ENCODE measurements at places on chromosomes 6 and 20.

DNA sequence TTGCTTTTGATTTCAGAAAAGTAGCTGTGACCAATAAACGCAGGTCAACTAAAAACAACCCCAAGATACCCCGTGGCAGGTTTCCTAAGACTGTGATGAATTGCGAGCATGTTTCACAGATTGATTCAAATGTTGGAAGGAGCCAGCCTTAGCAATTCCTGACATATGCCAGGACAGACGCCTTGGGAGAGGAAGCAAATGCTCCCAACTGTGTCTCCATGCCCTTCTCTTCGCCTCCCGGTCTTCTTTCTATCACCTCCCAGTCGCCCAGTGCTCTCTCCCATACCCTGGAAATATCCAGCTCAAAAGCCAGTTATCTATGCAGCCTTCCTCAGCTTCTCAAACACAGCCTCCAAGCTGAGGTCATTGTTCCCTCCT is 32.0 kb downstream of the KIAA0319 start:
- no peak for DNase-seq

DNA sequence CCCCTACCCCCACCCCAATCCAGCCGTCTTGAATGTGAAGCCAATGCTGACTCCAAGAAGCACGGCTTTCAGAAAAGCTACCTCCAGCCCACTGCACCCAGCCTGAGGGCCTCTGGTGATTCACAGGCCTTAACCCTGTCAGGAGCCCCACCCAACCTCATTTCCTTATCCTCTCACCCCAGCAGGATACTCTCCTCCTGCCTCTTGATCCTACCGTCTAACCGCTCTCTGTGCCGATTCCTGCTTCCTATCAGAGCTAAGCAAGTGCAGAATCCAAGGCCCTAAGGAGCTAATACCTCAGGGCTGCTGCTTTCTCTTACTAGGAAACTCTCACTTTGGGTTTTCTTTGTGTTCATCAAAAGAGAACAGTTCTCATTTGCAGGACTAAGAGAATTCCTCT is 47.2 kb downstream of the TRERF1 start:
- DNase-seq = peak; percentile 80

- no peak for DNase-seq
Measured at GRCh38 chr6:133748628-133749027, 140.3 kb upstream of the TCF21 start.

GRCh38 chr20:53023732-53024520 is 51.8 kb downstream of the TSHZ2 start:
- peak; percentile 34 for DNase-seq

DNA sequence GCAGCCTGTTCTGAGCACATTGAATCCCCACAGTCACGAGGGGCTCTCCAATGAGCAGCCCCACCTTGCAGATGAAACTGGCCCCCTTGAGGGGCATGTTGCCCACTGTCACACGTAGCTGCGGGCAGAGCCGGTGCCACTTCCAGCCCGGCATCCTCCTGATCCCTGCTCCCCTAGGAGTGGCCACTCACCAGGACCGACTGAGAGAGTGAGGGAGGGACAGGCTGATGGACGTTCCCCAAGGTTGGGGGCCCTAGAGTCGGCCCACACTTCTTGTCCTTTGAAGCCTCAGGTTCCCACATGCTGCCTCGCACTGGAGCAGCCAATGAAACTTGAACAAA is 10.5 kb downstream of the ENTPD6 start:
- no peak for DNase-seq

- no peak for DNase-seq
Measured at GRCh38 chr6:108675226-108676200, 114.8 kb downstream of the FOXO3 start.

DNA sequence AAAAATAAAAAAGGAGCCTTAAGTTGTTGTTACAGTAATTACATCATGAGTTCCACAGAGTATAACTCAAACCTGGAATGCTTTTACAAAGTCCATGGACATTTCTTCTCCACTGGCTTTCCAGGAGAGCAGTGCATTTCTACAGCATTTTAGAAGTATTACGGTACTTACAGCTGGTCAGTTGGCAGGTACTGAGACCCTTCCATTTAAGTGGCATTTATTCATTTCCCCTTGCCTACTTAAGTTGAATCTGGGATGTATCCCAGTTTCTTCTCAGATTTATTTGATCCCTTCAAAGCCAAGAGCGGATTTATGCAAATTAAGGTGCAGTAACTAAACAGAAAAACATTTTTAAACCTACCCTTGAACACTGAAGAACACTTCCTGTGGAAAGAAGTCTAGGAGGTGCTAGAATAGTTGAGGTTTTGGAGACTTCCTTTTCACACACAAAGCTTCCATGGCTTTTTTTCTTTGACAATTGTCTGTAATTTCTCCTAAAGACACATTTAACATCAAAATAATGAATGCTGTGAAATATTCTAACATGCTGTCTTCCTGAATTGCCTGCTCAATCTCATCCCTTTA is 3.4 kb downstream of the PRDM13 start:
- no peak for DNase-seq

DNA sequence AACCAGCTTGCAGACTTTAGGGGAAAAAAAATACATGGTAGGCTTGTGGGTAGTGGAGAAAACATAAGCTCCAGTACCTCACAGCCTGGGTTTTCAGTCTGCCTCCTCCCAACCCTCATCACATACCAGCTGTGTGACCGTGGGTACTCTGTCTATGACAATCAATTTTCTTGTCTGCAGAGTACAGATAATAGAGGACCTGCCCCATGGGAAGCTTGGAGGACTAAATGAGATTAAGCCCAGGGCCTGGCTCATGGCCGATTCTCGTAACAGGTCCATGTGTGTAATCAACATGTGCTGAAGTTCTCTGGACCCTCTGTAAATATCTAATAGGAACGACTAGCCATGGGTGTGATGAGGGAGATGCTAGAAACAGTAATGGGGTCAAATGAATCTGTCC is 34.0 kb downstream of the NT5E start:
- DNase-seq = no peak

GRCh38 chr6:137283940-137284810 is 65.0 kb upstream of the IFNGR1 start:
- DNase-seq = peak; percentile 13

- no peak for DNase-seq
Measured at GRCh38 chr20:10781526-10781925, 107.7 kb upstream of the JAG1 start.

GRCh38 chr6:124090491-124090890 is 286.8 kb downstream of the NKAIN2 start:
- no peak for DNase-seq

DNA sequence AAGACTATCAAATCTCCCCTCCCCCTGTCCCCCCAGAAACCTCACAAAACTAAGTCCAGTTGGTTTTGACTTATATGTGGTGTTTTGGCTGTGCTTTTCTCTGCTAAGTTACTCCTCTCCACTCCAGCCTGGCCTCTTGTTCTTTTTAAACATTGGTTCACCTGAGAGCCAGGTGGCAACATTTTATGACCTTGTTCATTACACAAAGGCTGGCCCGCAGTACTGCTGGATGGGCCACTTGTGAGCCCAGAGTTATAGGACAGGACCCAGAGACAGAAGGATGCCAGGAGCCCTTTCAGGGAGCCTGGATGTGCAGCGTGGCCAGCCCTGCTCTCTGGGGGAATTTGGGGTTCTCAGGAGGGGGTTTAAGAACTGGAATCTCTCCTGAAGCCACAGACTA is 90.0 kb downstream of the RAMACL start:
- no peak for DNase-seq

All from fibroblast of mammary gland (primary cell).